ENCODE measurements at places on chromosomes 12 and 14.
A peak's percentile ranks its signal among the peaks of the same experiment; 100 is the strongest.

DNA sequence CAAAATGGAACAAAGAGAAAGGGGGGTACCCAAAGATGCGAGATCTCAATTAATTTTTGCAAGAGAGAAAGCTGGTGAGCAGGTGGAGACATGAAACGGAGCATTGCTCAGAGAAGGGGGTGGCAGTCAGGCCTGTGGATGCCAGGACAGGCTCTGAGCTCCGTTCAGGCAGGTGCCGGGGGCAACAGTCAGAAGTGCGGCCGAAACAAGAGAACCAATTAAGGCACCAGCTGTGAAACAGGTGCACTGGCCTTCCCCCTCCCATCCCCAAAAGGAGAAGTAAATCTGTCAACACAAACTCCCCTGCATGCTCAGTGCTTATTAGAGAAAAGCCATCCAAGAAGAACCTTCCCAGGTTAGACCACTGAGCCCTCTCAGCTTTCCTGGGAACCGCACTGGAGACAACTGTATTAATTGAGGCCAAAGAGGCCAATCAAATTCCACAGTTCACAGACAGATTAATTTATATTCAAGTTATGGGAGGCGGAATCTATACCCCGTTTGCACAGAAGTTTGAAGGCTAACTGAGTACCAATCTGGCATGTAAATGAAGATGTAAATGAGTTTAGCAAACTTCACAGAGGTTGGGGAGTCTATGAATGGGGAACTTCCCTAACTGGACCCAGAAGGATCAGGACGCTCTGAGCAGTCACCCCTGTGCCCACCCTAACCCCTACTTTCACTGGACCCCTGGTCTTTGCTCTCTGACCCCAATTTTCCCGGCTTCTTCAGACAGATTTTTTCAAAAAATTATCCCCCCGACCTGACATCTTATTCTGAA lies 20.9 kb downstream of the OAS2 start:
- no peak for DNase-seq

DNA sequence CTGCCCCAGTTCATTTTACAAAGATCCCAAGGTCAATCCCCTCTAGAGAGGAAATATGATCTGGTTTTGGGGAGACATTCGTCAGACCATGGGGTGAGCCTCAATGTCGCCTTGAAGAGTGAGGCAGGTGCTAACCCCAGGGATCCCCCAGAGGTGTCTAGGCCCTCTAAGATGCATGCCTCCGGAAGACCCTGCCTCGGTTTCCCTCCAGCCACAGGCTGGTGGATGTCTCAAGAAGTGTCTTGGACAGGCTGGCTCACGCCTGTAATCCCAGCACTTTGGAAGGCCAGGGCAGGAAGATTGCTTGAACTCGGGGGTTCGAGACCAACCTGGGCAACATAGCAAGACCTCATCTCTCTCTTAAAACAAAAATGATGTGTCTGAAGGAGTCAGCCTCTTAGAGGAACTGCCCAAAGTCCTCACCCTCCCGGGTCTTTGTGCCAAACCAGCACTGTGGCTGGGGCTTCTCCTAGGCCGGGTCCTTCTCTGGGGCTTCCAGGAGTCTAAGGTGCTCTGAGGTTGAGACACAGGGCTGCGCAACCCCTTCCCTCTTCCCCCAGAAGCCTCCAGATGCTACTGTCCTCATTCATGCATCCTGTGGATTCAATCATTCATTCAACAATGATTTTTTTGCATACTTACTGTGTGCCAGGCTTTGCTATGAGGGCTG lies 24.7 kb upstream of the BEGAIN start:
- no peak for DNase-seq

DNA sequence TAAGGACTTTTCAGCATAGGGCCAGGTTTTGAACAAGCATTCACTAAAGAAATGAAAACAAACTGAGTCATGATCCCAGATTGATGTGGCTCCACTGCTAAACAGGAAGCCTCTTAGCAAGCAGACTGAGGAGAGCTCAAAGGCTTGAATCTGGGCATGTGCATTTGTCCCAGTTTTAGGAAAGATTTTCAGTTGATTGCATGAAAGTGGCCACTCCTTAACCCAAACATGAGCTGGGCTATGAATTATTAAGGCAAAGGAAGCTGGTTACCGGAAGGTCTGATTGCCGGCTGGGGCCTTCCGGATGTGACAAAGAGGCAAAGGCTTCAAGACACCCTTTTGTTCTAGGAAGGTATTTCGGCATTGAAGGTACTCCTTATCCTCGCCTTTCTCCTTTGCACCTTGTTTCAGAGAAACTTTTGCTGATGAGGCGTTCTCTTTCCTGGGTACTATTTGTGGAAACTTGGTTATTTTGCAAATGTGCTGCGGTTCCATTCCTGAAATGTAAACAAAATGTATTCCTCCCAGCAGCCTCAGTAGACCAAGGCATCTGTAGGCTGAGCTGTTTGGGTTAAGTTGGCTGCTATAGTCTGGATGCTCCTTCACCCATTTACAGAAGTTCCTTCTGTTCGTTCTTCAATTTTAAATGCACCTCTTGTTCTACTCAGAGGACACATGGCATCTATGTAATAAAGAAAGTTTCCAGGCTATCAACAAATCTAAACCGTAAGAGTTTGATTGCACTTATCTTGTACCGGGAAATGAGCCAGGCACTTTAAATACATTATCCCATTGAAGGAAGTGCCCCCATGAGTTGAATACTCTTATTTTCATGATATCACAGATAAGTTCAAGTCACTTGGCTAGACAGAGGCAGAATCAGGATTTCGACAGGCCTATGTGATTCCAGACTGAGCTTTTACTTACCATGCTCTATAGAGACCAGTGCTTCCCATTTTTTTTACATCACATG lies 115.6 kb upstream of the METAP2 start:
- no peak for DNase-seq

- DNase-seq: no peak
Observed at GRCh38 chr12:111185206-111185888, 183.5 kb downstream of the PHETA1 start.

GRCh38 chr12:42382013-42382696 lies 56.2 kb downstream of the PPHLN1 start:
- DNase-seq: peak; percentile 26

- no peak for DNase-seq
Observed at GRCh38 chr14:81031488-81031887, 76.1 kb downstream of the TSHR start.

GRCh38 chr12:81095501-81096232 lies 17.8 kb downstream of the ACSS3 start:
- no peak for DNase-seq

- DNase-seq: no peak
Observed at GRCh38 chr12:14303661-14304155, 61.8 kb upstream of the ATF7IP start.

Data from mammary epithelial cell (primary cell).